ENCODE measurements at places on chromosomes 3 and 15.

DNA sequence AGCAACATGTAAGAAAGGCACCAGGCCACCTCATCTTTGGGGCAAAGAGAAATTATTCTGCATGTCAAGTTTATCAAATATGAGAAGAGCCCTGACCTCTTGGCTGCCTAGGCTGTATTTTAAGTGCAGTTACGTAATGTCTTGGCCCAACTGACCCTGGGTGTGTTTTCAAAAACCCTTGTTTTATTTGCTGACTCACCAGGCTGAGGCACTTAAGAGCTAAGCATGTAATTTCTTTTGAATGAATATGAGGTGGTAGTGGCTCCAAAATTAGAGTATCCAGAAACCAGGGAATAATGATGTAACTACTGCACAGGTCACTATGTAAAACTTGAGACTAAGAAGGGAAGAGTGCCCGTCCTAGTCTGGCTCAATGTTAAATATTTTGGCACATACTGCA, 24.3 kb downstream of the PGPEP1L start:
- DNase-seq, result peak; percentile 83

- peak; percentile 53 for DNase-seq
Measured at GRCh38 chr3:64518950-64519349, 168.8 kb downstream of the ADAMTS9 start.

DNA sequence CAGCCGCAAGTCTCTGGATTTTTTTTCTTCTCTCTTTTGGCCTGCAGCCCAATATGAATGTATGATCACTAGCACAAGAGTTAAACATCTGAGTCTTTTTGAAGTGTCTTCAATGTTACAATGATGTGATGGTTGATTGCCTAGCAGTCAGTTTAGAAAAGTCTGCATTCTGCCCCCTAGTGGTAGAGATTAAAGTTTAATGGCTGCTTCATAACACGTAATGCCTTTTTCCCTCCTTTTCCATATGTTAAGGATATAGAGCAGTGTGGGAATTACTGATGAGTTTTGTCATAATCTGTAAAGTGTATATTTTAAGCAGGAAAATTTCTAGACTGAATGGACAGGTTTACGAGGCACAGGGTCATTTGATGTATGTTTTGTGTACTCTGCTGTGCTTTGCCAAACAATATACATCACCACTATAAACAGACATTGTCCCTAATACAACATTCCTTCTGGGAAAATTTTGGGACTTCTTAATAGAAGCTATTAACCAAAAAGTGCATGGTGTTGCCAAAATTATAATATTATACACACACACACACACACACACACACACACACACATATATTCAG, 1038.5 kb upstream of the NR2F2 start:
- DNase-seq, result peak; percentile 46

GRCh38 chr15:56098195-56098863, 104.9 kb upstream of the NEDD4 start:
- DNase-seq, result no peak

DNA sequence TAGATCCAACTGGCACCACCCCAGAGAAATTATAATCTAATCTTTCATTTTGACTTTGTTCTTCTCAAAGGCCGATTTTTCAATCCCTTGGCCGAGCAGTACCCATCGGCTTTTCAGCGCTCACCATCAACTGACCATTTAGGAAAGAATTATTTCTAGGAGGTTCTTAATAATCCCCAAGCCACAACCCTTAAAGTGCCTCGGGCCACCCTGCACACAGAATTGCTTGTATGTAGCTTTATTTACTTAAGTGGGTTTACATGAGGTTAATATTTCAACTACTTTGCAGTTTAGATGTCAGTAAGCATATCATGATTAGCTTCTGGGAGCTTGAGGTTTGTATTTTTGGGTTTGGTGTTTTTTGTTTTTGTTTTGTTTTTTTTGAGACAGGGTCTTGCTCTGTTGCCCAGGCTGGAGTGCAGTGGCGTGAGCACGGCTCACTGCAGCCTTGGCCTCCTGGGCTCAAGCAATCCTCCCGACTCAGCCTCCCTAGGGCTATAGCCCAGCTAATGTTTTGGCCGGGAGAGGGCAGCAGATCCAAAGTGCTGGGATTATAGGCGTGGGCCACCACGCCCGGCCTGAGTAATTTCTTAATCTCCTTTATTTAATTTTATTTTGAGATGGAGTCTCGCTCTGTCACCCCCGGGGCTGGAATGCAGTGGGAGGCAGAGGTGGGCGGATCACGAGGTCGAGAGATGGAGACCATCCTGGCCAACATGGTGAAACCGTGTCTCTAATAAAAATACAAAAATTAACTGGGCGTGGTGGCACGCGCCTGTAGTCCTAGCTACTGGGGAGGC, 801 bp upstream of the CDAN1 start:
- DNase-seq, result no peak

- DNase-seq, result no peak
Measured at GRCh38 chr15:75214293-75215096, 12.8 kb downstream of the C15orf39 start.

DNA sequence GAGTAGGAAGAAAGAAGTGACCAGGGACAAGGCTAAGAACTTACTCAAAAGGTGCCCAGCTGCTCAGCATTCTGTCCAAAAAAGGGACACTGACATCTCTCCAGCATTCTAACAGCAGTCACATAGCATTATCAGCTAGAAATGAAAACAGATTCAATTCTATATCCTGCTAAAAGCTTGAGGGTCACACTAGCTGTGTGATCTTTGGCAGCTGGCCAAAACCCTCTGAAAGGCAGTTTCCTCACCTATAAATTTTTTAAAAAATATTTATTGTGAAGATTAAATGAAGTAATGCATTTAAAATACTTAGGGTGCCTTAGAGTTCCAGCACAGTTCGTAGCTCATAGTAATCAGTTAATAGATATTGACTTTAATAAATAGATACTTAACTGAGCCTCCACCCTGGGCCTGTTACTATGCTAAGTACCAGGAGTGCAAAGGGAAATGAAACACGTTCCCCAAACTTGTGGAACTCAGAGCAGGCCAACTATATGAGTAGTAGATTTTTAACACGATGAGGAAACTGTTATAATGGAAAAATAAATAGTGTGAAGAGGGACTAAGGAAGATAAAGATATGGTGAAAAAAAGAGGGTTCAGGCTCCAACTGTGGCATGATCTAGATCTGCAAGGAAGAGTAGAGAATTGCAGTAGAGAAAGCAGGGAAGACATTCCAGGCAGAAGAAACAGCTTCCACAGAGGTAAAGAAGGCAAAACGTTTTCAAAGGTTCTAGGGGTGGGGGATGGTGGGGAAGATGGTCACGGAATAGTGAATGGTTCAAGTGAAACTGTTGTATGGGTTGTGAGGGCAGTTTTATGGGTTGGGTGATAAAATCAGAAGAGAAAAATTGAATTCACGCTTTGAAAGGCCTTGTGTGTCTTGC, 11.4 kb downstream of the CD86 start:
- DNase-seq, result no peak

GRCh38 chr15:80582816-80583423, 112.2 kb upstream of the ABHD17C start:
- DNase-seq, result no peak

GRCh38 chr15:98381446-98381845, 266.9 kb upstream of the IGF1R start:
- no peak for DNase-seq

DNA sequence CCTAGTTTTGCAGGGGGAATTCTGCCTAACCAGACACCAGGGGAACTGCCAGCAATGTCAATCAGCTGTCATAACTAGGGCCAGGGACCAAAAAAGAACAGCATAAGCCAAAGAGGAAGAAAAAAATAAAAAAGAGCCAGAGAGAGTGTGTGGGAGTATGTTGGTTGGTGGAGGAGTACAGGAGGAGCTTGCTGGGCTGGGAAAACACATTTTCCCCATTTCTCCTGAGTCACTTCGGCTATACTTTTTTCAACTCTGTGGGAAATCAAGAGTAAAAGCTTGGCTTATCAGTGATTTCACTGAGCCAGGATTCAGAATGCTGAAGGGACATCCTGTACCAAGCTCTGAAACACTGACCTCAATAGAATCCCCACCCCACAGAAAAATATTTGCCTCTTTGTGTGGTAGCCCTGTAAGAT, 144.7 kb upstream of the DPH6 start:
- DNase-seq, result peak; percentile 44

GRCh38 chr3:106711650-106712049, 665.6 kb upstream of the CCDC54 start:
- peak; percentile 30 for DNase-seq

- DNase-seq, result no peak
Measured at GRCh38 chr3:154137036-154137435, 15.8 kb downstream of the ARHGEF26 start.

DNA sequence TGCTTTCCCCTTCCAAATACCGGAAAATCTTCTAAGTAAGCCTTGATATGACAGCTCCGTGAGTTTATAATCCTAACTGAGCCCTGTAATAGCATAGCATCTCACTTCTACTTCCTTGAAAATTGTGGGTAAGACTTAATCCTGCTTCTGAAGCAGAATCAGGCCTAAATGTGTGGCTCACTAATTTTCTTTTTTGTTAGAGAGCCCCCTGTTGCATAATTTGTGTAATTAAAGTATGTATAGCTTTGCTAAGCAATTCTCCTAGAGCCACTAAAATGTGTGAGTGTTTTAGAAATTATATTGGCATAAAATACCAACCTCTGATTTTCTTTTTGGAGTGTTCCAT, 304.4 kb downstream of the FGF12 start:
- DNase-seq, result peak; percentile 7

GRCh38 chr3:130516645-130517512, at the start of gene COL6A6:
COL6A6 (plus strand) TSS chr3:130517177; CDS start chr3:130560365, 43,188 bp downstream.
- DNase-seq, result peak; percentile 9

DNA sequence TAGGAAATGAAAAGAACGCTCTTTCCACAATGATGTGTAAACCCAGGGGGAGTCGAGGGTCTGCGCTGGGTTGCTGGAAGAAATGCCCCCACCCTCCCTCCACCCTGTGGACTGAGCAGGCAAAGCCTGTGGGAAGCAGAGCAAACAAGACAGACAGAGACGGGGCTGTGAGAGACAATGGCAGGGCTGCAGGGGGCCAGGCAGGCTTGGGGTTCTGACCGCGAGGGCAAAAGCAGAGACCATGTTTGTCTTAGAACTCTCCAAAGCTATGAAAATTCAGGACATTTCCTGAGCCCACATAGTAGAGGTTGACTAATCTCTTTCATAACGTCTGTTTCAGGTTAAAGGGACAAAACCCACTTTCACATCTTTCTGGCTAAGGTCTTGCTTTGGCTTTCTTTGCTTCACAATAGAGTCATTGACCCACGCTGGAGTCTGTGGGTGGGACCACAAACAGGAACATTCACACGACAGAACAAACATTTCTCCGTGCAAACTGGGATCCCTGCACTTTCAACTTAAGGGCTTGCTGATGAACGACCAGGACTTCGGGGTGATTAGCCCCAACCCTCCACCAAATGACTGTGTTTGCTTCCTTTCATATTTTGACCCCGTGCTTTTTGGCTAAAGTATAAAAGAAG, 156.0 kb upstream of the TPM1 start:
- peak; percentile 44 for DNase-seq

- peak; percentile 44 for DNase-seq
Measured at GRCh38 chr3:174329321-174329720, 529.8 kb upstream of the NAALADL2 start.

- DNase-seq, result peak; percentile 57
Measured at GRCh38 chr15:48177383-48177765, 721 bp downstream of the MYEF2 start.

DNA sequence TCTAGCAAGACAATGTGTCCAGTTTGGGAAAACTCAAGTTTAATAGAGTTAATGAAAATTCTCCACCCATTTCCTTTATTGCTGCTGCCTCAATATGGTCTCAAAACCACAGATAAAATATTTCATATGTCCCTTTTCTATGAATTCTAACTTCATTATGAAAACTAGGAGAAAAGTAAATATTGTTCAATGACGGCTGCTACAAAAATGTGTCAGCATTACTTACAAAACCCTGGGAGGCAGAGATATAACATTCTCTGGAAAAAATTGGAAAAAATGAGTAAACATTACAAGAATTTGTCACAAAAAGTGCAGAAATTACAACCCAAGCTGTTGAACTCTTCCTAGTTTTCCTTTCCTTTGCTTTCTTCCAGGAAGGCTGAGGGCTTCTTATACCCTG, 22.2 kb upstream of the FBN1 start:
- peak; percentile 46 for DNase-seq

GRCh38 chr15:48761393-48762158, 49.3 kb downstream of the CEP152 start:
- no peak for DNase-seq

- no peak for DNase-seq
Measured at GRCh38 chr15:72288796-72289596, 16.6 kb upstream of the PARP6 start.

DNA sequence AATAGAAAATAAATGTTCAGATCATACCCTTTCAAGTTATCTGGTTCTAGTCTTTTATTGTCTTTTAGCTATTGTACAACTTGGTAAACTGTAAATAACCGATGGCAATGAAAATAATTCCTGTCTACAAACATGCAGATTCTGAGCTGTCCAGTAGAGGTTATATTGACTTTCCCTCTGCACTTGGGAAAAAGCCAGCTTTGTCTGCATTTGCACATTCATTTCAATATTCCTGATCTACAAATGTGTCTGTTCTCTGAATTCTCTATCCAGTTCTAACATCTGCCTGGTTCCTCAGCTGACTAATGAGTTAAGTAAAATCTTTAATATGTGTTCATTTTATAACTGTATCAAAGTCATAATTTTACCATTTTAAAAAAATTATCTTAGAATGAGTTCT, 408.5 kb downstream of the ERC2 start:
- no peak for DNase-seq

GRCh38 chr3:47554335-47554734, 24.3 kb downstream of the CSPG5 start:
- no peak for DNase-seq

DNA sequence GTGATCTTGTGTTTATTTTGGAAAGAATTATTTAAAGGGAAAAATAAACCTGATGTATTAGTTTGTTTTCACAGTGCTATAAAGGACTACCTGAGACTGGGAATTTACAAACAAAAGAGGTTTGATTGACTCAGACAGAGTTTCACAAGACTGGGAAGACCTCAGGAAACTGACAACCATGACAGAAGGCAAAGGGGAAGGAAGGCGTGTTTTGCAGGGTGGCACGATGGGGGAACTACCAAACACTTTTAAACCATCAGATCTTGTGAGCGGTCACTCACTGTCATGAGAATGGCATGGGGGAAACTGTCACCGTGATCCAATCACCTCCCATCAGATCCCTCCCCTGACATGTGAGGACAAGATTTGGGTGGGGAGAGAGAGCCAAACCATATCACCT, 87.0 kb downstream of the TP63 start:
- DNase-seq, result no peak

GRCh38 chr3:127439621-127440020, 150.9 kb downstream of the TPRA1 start:
- DNase-seq, result no peak

Data from GM03348 (cell line).